ENCODE measurements at places on chromosomes 6 and 20.

DNA sequence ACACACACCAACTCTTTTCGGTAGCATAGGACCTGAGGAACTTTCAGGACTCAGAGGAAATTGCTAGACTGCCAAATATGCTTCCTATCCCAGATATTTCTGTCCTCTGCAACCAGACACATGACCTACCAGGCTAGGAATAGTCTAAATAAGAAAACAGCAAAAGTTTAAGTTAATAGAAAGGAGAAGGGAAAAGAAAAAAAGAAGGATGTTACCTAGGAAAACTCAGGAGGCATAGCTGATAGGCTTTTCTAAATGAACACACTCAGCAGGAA lies 74.6 kb downstream of the MAP3K5 start:
- DNase-seq, result no peak

GRCh38 chr6:39962831-39963230 lies 28.6 kb upstream of the MOCS1 start:
- DNase-seq, result no peak

DNA sequence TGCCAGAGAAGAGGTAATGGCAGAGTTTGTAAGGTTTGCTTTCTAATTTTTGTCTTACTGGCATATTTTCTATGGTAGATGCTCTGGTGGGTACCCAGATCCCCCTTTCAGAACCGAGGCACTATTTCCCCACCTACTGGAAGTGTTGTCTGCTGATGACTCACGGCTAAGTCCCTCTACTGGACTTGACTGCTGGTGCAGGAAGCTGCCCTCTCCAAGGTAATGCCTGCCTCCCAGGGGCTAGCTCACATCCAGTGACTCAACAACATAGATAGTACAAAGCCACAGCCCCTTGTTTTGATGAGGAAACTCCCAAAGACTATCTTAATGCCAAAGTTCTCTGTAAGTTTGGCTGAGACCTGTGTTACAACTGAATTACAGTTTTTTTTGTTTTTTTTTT lies 285.4 kb upstream of the FLRT3 start:
- no peak for DNase-seq

GRCh38 chr6:95819939-95820338 lies 195.8 kb upstream of the FUT9 start:
- no peak for DNase-seq

Measured in chondrocyte (in vitro differentiated cells).